ENCODE measurements at places on chromosomes 11 and 22. TPM values are rescaled to one million over a fixed set of nuclear protein-coding genes. Genes with fewer than 3 reads are reported as not detected.

The LRRN4CL gene
- total RNA-seq = 3.7 TPM

The ADAMTS15 gene
- 1.3 TPM for total RNA-seq

The PANX3 gene
- not detected for total RNA-seq

The APOA4 gene
- 2.6 TPM for total RNA-seq

The KCTD14 gene
- total RNA-seq = not detected

The PHLDB1 gene
- 16.5 TPM for total RNA-seq

The MUC5AC gene
- not detected for total RNA-seq

The SCGB2A2 gene
- total RNA-seq = not detected

DNA sequence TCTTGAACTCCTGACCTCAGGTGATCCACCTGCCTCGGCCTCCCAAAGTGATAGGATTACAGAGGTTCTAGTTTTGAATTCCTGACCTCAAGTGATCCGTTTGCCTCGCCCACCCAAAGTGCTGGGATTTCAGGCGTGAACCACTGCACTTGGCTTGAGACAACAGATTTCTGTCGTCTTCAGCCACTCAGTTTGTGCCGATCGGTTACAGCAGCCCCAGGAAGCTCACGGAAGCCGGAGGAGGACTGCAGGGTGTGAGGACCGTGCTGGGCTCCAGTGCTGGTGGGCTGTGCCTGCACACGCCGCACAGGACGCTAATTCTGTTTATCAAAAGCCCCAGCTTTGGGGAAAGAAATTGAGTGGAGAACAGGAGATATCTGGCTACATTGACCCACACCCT lies 82.0 kb downstream of the CELSR1 start:
- H3K4me3 ChIP-seq = no peak overlapping the region
- peaks cover 16% of the 10 kb centered on the region for H3K27me3 ChIP-seq
- no peak overlapping the region for H3K27ac ChIP-seq
- DNase-seq = no peak
- no peaks in the 10 kb centered on the region for H3K4me1 ChIP-seq

GRCh38 chr22:45804986-45805325 lies 133.3 kb downstream of the ATXN10 start:
- peaks cover 6% of the 10 kb centered on the region for H3K36me3 ChIP-seq
- no peaks in the 10 kb centered on the region for H3K27me3 ChIP-seq
- peaks cover 14% of the 10 kb centered on the region for H3K4me1 ChIP-seq
- DNase-seq = no peak
- no peak overlapping the region for H3K4me3 ChIP-seq
- no peak overlapping the region for H3K27ac ChIP-seq

DNA sequence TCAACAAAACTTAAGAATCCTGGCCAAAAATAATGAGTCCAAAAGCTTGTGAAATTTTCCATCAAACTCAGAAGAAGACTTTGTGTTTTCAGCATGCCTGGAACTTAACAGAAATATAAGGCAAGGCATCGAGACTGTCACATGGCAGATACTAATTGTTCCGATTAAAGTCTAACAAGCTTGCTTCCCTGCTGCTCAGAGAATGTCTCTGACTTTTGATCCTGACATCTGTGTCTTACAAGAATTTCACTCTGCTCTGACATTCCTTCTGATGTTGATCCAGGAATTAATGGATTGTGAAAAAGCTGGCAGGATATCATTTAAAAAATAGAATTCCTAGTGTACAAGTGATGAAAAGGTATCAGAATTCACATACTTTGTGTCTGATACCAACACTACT lies 170.2 kb downstream of the DCDC1 start:
- no peak overlapping the region for H3K27ac ChIP-seq
- H3K4me3 ChIP-seq = no peak overlapping the region
- H3K36me3 ChIP-seq = no peaks in the 10 kb centered on the region
- no peaks in the 10 kb centered on the region for H3K4me1 ChIP-seq
- DNase-seq = no peak
- H3K27me3 ChIP-seq = no peaks in the 10 kb centered on the region

DNA sequence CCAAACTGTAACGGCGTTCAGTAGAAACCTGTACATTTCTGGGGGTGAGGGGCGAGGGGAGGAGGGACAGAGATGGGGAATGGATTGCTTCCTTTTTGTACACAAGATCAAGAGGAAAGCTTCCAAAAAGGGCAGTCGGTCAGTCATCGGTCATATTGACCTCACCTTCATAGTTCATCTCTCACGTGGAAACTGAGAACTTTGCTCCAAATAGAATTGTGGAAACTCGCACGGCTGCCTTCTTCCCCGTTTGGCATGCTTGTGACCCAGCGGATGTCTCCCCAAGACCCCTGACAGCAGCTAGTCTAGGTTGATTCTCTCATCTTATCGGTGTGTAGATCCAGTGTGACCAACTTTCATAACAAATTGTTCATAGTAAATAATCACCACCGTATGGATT lies 47.6 kb downstream of the KCNC1 start:
- H3K4me1 ChIP-seq = no peaks in the 10 kb centered on the region
- no peaks in the 10 kb centered on the region for H3K27me3 ChIP-seq
- DNase-seq = no peak

DNA sequence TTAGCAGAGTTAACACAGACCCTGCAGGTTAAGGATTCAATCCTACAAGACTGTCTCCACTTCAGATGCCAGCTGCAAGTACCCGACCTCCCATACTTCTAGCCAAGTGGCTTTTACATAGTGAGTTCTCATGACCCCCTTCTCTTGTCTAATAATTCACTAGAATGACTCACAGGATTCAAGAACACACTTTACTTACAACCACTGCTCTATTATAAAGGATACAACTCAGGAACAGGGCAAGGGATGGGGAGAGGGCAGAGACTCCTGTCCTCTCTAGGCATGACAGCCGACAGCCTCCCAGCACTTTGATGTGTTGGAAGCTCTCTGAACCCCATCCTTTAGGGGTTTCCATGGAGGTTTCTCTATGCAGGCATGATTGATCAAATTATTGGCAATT lies 60.0 kb downstream of the MYO18B start:
- H3K36me3 ChIP-seq = no peaks in the 10 kb centered on the region
- H3K27me3 ChIP-seq = no peaks in the 10 kb centered on the region
- DNase-seq = no peak
- no peaks in the 10 kb centered on the region for H3K4me1 ChIP-seq

DNA sequence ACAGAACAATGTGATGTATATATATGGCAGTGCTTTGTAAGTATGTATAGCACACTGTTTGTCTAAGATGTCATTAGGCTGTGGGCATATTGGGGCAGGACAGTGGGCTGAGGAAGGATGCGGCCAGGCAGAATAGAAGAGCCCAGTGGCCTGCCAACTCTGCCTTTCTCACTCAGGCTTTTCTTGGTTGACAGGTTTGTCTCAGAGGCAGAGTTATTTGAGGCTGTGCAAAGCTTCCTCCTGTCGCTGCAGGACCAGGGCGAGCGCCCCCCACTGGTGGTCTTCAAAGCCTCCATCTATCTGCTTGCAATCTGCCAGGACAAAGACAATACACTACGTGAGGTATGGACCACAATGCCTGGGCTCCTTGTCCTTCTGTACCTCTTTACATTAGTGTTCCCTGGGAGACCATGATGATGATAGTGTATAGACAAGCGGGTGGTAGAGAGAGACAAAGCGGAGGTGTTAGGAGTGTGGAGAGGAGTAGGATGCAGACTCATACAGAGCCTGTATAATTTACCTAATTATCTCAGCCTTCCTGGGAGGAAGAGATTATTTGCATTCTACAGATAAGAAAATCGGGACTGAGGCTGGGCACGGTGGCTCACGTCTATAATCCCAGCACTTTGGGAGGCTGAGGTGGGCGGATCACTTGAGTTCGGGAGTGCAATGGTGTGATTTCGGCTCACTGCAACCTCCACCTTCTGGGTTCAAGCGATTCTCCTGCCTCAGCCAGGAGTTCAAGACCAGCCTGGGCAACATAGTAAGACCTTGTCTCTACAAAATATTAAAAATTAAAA lies 37.3 kb upstream of the CCDC134 start:
- no peak overlapping the region for H3K4me3 ChIP-seq
- no peak for DNase-seq
- H3K27ac ChIP-seq = no peak overlapping the region
- no peaks in the 10 kb centered on the region for H3K27me3 ChIP-seq
- H3K4me1 ChIP-seq = no peaks in the 10 kb centered on the region

DNA sequence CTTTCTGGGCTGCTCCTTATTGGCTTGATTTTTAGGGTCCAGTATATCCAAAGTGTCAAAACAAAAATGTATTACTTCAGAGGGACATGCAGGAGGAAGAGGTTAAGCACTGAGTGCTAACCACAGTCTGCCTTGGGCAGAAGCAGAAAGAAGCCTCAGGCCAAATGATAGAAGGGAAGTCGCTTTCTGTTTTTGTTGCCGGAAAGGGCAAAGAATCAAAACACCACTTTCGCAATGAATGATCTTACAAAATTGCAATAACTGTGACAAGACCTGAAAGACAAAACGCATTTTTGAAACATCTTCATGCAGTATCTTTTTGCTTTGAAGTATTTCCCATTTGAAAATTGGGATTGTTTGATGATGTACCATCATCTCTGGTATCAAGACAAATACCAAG lies 70.1 kb upstream of the PICALM start:
- no peaks in the 10 kb centered on the region for H3K36me3 ChIP-seq
- DNase-seq = no peak
- H3K27me3 ChIP-seq = no peaks in the 10 kb centered on the region
- H3K4me1 ChIP-seq = no peaks in the 10 kb centered on the region

- DNase-seq = no peak
- no peaks in the 10 kb centered on the region for H3K4me1 ChIP-seq
- no peak overlapping the region for H3K4me3 ChIP-seq
- H3K36me3 ChIP-seq = no peaks in the 10 kb centered on the region
- H3K27ac ChIP-seq = no peak overlapping the region
Observed at GRCh38 chr11:19102521-19102900, 14.5 kb upstream of the ZDHHC13 start.

DNA sequence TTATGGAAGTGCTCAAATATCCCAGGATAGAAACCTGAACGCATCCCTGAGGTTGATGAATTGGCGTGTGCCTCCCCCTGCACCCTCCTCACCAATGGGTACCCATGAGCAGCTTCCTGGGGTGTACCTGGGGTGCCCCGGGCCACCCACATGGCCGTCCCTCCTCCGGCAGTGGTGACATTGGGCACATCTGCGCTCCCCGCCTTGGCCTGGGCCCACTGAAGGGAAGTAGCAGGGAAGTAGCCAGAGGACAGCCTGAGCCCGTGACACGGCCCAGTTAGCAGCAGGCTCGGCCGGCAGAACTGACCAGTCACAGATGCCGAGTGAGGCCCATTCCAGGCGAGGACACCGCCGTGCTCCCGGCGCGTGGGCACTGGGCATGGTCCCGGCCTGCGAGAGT lies 16.7 kb downstream of the MRPL23 start:
- H3K4me1 ChIP-seq = no peaks in the 10 kb centered on the region
- H3K4me3 ChIP-seq = no peak overlapping the region

- no peak for DNase-seq
- no peak overlapping the region for H3K4me3 ChIP-seq
Observed at GRCh38 chr22:31332010-31332409, 14.1 kb downstream of the PATZ1 start.

DNA sequence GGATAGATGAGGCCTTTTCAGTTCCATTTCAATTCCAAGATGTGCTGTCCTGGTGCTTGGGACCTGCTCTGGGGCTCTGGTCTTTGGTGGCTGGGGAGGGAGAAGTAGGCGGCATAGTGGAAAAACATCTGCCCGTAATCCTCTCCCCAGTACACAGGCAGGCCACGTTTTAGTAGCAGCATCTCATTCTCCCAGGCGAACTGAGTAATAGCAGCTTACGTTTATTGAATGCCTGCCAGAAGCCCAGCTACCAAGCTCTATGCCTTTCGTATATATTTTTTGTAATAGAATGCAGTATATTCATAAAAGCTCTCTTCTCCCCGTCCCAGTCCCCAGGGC lies 11.4 kb downstream of the ACO2 start:
- peak overlapping the region; percentile 96 for H3K27ac ChIP-seq
- H3K27me3 ChIP-seq = no peaks in the 10 kb centered on the region

DNA sequence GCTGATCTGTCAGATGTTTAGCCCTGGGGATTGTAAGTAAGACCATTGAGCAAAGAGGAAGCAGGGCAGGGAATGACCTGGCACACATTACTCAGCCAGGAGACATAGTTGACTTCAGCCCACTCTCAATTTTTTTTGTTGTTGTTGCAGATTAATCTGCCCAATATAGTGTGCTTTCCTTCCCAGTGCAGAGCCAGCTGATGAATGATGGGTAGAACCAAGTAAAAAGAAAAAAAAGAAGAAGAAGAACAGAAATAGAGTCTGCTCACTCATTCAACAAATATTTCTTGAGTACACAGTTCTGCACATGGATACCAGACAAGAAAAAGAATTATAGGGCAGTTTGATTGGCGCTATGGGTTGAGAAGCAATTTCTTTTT lies 292.7 kb downstream of the ETS1 start:
- no peak overlapping the region for H3K27ac ChIP-seq
- no peak overlapping the region for H3K4me3 ChIP-seq
- no peak for DNase-seq
- peaks cover 9% of the 10 kb centered on the region for H3K4me1 ChIP-seq

DNA sequence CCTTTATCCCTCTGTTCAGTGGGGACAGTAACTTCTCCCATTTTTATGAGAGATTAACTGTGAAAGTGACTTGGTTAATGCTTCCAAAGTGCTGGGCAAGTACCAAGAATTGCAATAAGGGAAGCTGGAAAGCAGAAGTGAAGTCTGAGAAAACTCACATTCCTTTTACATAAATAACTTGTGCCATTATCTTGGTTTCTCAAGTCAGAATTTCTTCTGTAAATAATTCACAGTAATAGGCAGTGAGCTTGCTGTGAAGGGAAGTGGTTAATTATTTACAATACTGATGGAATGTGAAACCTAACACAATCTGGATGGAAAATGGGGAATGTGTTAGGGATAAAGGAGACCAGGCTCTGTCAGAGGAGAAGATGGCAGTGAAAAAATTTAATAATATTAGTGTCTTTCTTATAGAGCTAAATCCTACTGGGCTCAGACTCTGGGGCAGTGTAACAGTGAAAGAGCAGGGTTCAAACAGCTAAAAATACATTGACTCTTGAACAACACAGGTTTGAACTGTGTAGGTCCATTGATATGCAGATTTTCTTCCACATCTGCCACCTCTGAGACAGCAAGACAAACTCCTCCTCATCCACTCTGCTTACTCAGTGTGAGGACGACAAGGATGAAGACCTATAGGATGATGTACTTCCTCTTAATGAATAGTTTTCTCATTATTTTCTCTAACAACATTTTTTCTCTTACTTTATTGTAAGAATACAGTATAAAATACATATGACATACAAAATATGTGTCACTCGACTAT lies 251.5 kb upstream of the ISX start:
- H3K4me3 ChIP-seq = no peak overlapping the region
- H3K27me3 ChIP-seq = no peaks in the 10 kb centered on the region
- H3K4me1 ChIP-seq = no peaks in the 10 kb centered on the region
- H3K36me3 ChIP-seq = no peaks in the 10 kb centered on the region

GRCh38 chr11:108858622-108859021 lies 193.8 kb downstream of the DDX10 start:
- no peak overlapping the region for H3K4me3 ChIP-seq
- peaks cover 21% of the 10 kb centered on the region for H3K4me1 ChIP-seq
- no peaks in the 10 kb centered on the region for H3K27me3 ChIP-seq
- no peaks in the 10 kb centered on the region for H3K36me3 ChIP-seq

GRCh38 chr11:80420374-80420773 lies 979.5 kb upstream of the TENM4 start:
- no peak overlapping the region for H3K4me3 ChIP-seq
- no peaks in the 10 kb centered on the region for H3K4me1 ChIP-seq
- no peak for DNase-seq
- H3K36me3 ChIP-seq = no peaks in the 10 kb centered on the region

- no peak overlapping the region for H3K27ac ChIP-seq
- H3K4me1 ChIP-seq = no peaks in the 10 kb centered on the region
- peaks cover 56% of the 10 kb centered on the region for H3K27me3 ChIP-seq
Observed at GRCh38 chr11:113477321-113477720, 2.1 kb upstream of the DRD2 start.
